Activated CD4-positive, alpha-beta memory T cell treated with anti-CD3 and anti-CD28 coated beads for 36 hours (primary cell): ENCODE measurements at places on chromosomes 6 and 20. TPM values are rescaled to one million over a fixed set of nuclear protein-coding genes. Genes with fewer than 3 reads are reported as not detected.

GRCh38 chr6:101163611-101164010, 229.9 kb upstream of the GRIK2 start:
- DNase-seq: no peak

DNA sequence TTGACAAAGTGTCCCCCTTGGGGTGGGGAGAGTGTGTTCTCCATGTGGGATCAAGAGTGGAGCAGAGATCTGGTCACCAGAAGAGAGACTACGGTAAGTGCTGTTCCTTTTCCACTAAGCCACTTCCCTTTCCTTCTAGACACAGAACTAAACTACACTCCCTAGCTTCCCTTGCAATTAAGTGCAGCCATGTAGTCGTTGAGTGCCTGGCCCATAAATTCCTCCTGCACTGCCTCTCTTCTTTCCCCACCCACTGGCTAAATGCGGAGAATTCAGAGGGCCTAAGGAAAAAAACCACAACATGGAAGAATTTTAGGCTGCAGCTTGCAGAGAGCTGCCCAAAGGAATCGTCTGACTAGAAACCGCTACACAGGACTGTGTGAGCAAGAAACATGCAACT, 1.5 kb downstream of the WDR27 start:
- no peak for DNase-seq

DNA sequence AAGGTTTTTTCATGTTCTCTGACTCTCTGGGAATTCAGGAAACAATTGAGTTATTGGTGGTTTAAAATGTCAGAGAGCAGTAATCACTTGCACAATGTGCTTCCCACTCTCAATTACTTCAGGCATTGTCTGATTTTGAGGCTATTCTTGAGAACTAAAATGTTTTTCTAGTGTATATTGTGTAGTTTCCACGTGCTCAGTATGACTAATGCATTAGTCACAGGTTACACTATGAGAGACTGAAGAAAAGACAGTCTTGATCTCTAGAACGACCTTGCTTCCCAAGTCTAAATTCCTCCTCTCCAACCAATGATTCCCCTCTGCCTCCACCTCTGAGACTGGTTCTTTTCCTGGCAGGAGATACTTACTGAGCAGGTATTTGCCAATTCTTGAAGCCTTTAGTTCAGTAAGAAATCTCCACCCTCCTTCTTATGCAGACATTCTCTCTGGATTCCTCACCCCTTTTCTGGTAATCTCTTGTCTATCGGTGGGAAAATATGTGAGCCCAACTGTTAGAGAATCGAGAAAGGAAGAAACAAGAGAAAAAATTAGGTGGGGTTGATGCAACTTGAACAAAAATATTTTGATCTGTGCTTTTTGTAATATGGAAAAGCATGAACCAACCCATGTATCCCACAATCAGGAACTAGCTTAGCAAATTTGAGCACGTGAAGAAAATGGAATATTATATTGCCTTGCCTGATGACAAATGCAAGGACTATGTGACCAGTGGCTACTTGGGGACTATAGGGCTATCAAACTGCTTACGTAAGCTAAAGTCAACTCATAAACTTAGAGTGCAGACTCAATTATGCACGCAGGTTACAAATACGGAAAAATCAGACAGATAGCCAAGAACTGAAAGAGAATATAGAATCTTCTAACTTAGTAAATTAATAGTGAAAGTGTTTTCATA, 61.1 kb upstream of the SLC22A16 start:
- DNase-seq: no peak

DNA sequence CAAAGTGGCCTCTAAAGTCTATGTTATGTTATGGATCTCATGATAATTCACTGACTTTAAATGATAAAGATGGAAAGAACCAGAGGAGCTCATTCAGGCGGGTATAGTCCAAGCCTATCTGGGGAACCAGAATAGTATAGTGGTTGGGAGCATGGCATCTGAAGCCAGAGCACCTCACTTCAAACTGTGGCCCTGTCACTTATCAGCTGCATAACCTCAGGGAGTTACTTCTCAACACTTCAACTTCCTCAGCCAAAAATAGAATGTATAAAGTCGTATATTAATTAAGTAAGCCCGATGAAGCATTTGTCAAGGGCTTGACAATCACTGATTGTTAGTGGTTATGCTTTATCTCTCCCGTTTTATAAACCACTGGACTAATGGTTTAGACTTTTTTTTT, 112.7 kb downstream of the RTN4IP1 start:
- DNase-seq: no peak

The UNC5CL gene
- 2.5 TPM for total RNA-seq
